ENCODE measurements at places on chromosomes 7 and 10. TPM values are rescaled to one million over a fixed set of nuclear protein-coding genes. Genes with fewer than 3 reads are reported as not detected.

NPTX2 gene
- total RNA-seq = not detected

NPC1L1 gene
- not detected for total RNA-seq

DNA sequence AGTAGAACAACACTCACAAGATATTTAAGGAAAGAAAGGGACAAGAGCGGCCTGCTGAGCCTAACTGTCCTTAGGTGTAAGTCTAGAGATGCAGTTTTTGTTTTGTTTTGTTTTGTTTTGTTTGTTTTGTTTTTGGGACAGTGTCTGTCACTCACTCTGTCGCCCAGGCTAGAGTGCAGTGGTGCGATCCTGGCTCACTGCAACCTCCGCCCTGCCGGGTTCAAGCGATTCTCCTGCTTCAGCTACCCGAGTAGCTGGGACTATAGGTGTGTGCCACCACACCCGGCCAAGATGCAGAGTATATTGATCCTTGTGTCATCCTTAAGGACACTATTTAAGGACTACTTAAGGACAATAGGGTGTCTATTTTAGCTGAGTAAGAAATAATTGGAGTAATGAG lies 84.1 kb upstream of the PARD3 start:
- no peaks in the 10 kb centered on the region for H3K27me3 ChIP-seq
- no peaks in the 10 kb centered on the region for H3K36me3 ChIP-seq
- no peak for DNase-seq
- no peak overlapping the region for H3K4me3 ChIP-seq
- no peak overlapping the region for H3K27ac ChIP-seq
- no peaks in the 10 kb centered on the region for H3K4me1 ChIP-seq

GRCh38 chr10:91632671-91633550 lies at the start of gene PPP1R3C:
TSS of gene PPP1R3C (minus strand) at chr10:91633071. CDS start at chr10:91632969, 102 bp downstream.
- peaks cover 5% of the 10 kb centered on the region for H3K4me1 ChIP-seq
- peak within 1 kb of the TSS; percentile 74 for H3K4me3 ChIP-seq
- H3K27ac ChIP-seq = no peak within 1 kb of the TSS
- H3K36me3 ChIP-seq = no peaks in the 10 kb centered on the region

- H3K4me1 ChIP-seq = no peaks in the 10 kb centered on the region
- no peak overlapping the region for H3K27ac ChIP-seq
- H3K27me3 ChIP-seq = no peaks in the 10 kb centered on the region
- H3K4me3 ChIP-seq = no peak overlapping the region
Observed at GRCh38 chr7:126361183-126361582, 891.6 kb downstream of the GRM8 start.

DNA sequence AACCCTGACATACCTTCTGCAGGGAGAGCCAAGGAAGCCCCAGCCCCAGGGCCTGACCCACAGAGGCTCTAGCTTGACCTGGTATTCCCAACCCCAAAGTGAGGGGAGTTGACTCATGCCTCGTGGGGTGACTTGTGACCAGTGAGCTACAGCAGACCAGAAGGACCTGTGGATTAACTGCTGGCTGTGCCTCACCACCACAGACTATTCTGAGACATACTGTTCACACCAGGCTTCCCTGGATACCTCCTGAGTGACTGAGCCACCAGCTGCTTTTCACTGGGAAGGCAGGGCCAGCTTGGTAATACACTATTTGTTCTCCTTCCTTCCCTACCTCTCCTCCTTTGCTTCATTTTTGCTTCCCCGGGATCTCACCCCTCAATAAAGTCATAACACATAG lies 7.3 kb downstream of the PLXNA4 start:
- no peaks in the 10 kb centered on the region for H3K36me3 ChIP-seq
- H3K27me3 ChIP-seq = peaks cover 66% of the 10 kb centered on the region
- H3K4me1 ChIP-seq = peaks cover 4% of the 10 kb centered on the region
- no peak overlapping the region for H3K4me3 ChIP-seq
- DNase-seq = no peak
- H3K27ac ChIP-seq = no peak overlapping the region

DNA sequence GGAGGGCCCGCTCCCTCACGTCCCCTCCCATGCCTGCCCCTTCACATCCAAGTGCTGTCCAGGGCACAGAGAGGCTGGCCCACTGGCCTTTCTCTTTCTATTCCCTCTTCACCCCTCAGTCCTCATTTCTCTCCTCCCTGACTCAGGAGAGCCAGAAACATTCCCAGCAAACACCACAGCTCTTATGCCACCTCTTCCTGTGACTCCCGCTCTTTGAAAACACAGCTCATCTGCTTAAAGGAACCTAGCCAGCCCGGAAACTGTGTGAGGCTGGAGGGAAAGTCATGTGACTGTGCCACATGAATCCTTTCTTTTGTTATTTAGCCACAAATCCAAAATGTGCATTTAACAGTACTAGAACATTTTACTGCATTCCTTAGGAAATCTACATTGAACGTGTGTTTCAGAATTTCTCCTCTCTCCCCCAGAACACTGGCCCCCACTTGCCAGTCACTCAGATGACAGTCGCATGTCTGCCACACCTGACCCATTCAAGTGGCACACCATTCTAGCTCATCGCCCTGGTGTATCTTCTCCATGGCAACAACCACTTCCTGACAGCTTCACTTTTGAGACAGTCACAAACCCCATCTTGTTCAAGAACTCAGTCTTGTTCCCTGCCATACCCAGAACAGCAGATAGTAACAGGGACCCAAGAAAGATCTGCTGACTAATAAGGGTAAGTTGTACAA lies 42.8 kb downstream of the GRB10 start:
- H3K4me1 ChIP-seq = peaks cover 15% of the 10 kb centered on the region
- peak overlapping the region; percentile 78 for H3K27ac ChIP-seq
- H3K27me3 ChIP-seq = no peaks in the 10 kb centered on the region
- DNase-seq = peak; percentile 54

GRCh38 chr10:62512732-62513475 lies 138.7 kb downstream of the ZNF365 start:
- H3K4me1 ChIP-seq = peaks cover 14% of the 10 kb centered on the region
- H3K27me3 ChIP-seq = no peaks in the 10 kb centered on the region
- no peak overlapping the region for H3K27ac ChIP-seq
- H3K4me3 ChIP-seq = no peak overlapping the region
- no peak for DNase-seq

DNA sequence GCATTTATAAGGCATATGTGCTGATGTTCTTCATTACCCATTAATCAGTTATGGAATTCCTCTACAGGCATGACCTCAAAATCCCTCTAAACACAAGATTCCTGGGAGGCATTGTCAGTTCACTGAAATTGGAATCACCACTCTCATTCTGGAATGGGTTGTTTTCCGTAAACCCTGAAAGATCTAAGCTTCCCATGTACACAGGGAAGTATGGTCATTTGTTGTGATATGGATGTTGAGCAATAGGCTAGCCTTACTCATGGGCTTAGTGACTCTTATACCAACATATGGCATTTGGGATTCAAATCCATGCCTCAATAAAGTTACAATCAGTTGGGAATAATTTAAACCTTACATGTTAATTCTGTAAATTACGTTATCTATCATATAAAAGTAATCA lies 258.0 kb downstream of the XPNPEP1 start:
- no peaks in the 10 kb centered on the region for H3K4me1 ChIP-seq
- H3K27me3 ChIP-seq = no peaks in the 10 kb centered on the region
- H3K27ac ChIP-seq = no peak overlapping the region
- no peak for DNase-seq

GRCh38 chr10:68876246-68877138 lies 24.6 kb upstream of the DDX50 start:
- no peaks in the 10 kb centered on the region for H3K36me3 ChIP-seq
- no peaks in the 10 kb centered on the region for H3K4me1 ChIP-seq
- H3K27me3 ChIP-seq = no peaks in the 10 kb centered on the region
- no peak overlapping the region for H3K4me3 ChIP-seq

DNA sequence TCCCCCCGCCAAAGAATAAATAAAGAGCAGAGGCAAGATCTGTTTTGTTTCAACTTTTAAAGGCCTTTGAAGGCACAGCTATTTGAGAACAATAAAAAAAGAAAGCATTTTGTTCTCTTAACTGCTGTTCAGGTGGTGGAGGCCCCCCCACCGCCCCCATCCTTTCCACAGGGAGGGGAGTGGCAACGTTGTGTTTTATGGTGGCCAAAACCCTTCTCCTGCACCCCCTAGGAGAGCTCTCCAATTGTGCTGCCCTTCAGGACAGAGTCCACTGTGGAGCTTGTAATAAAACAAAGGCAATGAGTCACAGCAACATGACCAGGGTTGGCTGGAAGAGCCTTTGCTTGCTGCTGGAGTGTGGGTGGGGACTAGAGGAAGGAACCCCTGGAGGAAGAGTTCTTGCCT lies 987.9 kb downstream of the KCNMA1 start:
- H3K4me1 ChIP-seq = no peaks in the 10 kb centered on the region
- H3K4me3 ChIP-seq = no peak overlapping the region
- no peak for DNase-seq
- H3K27ac ChIP-seq = no peak overlapping the region

Data from activated naive CD8-positive, alpha-beta T cell treated with anti-CD3 and anti-CD28 coated beads for 36 hours (primary cell).